Right ventricle myocardium inferior (tissue), 1 donor: ENCODE measurements at places on chromosomes 11 and 22.

- no peak for DNase-seq
Observed at GRCh38 chr11:115996125-115996807, 492.1 kb upstream of the CADM1 start.

GRCh38 chr22:50697667-50698506 is 25.3 kb downstream of the SHANK3 start:
- DNase-seq = peak; percentile 45

GRCh38 chr11:1020211-1020905 is 16.2 kb downstream of the MUC6 start:
- DNase-seq = no peak

- DNase-seq = peak; percentile 59
Observed at GRCh38 chr22:50436841-50437341, 37.9 kb downstream of the SBF1 start.

DNA sequence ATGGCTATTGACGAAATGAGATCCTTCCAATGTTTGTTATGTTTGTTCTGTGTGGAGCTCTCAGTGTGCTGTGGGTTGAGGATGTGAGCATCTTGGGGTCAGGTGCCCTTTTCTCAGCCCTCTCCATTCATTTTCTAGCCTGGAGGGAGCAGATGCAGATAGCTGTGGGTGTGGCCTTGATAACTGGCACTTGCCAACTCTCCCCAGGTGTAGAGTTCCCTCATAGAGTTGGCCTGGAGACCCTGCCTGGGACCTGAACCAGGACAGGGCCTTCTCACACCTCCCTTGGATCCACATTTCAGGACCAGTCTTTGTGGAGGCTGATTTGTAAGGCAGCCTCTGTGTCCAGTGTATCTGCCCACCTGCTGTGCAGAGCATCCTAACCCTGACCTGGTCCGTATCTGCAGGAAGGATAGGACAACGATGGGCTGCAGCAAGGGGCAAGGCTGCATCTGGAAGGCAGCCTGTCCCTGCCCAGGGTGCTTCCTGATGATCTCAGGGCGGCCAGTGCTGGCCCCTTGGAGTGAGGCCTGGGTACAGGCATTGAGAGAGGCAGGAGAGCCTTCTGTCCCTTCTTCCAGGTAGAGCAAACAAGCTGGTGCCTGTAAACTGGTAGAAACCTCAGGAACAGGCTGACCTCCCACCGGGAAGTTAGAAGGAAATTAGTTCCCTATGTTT is 245.9 kb downstream of the TBC1D22A start:
- no peak for DNase-seq

DNA sequence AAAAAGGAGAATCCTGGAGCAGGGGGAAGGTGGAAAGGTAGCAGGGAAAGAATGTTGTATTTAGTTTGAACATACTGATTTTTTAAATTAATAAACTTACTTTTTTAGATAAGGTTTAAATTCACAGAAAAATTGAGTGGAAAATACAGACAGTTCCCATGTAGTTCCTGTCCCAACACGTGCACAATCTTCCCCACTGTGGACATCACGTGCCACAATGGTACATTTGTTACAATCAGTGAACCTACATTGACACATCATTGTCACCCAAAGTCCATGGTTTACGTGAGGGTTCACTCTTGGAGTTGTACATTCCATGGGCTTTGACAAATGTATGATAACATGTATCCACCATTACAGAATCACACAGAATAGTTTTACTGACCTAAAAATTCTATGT is 10.5 kb upstream of the PICALM start:
- DNase-seq = no peak

- DNase-seq = no peak
Observed at GRCh38 chr11:93274851-93275250, 55.7 kb upstream of the DEUP1 start.
